ENCODE measurements at places on chromosomes 11 and 22.

DNA sequence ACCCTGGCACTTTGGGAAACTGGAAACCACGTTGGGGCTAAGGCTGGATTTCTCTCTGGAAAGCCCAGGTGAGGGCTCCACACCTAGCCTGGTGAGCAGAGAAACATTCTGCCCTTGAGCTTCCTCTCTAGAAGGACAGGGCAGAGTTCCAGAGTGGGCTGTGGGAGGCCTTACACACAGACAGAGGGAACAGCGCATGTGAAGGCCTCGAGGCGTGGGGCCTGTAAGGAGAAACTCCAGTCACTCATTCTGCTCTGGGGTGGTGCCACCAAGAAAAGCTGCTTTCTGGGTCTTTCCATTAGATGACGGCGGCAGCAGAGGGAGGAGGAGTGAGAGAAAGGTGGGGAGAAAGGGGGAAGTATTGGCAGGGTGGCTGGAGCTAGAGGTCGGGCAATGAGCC lies 183.1 kb downstream of the CHST1 start:
- no peak for DNase-seq

- no peak for DNase-seq
Observed at GRCh38 chr11:371716-372590, 2.7 kb downstream of the B4GALNT4 start.

- no peak for DNase-seq
Observed at GRCh38 chr11:111729831-111730311, 36.3 kb downstream of the PPP2R1B start.

- no peak for DNase-seq
Observed at GRCh38 chr22:47586038-47586437, 823.6 kb downstream of the TBC1D22A start.

DNA sequence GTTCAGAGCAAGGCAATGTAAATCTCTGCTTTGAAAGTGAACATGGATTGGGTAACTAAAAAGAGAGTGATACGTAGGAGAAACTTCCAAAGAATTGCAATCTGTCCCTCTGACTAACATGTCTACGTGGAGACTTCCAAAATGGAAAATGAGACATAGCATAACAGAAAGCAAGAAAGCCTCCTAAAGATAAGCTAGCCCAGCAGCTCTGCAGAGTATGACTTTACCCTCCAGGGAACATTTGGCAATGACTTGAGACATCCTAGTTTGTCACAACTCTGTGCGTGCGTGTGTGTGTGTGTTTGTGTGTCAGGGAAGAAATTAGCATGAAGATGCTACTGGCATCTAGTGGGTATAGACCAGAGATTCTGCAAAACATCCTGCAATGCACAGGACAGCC lies 817.4 kb downstream of the NTM start:
- no peak for DNase-seq

- no peak for DNase-seq
Observed at GRCh38 chr11:132814410-132814809, 717.9 kb downstream of the OPCML start.

DNA sequence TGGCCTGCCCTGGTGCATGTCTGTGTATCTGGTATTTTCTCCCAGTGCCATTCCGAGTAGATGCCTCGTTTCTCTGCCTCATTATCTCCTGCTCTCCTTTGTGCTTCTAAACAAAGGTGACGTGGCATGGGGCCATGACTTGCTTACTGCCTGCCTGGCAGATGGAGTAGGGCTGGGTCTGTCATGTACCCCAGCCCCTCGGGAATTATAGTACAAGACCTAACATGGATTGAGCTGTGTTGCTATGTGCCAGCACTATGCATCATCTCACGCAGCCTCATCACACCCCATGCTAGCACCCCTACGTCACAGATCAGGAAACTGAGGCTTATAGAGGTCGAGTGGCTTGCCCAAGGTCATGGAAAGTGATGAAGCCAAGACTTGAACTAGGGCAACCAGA lies 88.1 kb downstream of the GALNT18 start:
- no peak for DNase-seq

- DNase-seq = no peak
Observed at GRCh38 chr22:37448516-37449127, 21.3 kb upstream of the ELFN2 start.

DNA sequence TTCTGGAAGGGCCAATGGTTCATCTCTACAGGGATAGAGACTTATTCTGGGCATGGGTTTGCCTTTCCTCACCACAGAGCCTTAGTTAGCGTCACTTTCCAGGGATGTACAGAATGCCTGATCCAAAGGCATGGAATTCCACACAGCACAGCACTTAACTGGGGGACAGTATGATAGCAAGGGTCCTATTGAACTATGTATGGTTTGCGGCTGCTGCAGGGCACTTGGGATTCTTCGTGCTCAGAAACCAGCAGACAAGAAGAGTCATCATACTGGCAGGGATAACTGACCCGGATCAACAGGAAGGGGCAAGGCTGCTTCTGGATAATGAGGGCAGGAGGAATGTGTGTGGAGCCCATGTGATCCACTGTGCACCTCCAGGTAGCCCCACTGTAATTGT lies 105.7 kb downstream of the SWAP70 start:
- no peak for DNase-seq

DNA sequence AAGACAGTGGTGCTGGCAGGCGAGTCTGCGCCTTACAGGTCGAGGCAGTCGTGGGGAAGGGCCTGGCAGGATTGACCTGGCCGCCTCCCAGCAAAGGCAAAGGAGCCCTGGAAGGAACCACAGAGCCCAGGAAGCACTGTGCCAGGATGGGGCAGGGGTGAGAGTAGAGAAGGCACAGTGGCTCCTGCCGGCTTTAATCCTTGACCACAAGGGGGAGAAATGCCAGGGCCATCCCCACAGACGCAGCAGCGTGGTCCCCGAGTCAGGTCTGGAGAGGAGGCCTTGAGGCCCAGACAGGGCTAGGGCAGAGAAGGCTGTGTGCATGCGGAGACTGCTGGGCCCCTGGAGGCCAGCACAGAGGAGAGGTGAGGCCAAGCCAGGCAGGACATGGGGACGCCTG lies 9.9 kb upstream of the NDUFS8 start:
- DNase-seq = peak; percentile 23

Data from OCI-LY7 (cell line).